ENCODE measurements at places on chromosomes 2 and 18.

- DNase-seq = no peak
Observed at GRCh38 chr18:56999823-57000222, 147.1 kb upstream of the BOD1L2 start.

DNA sequence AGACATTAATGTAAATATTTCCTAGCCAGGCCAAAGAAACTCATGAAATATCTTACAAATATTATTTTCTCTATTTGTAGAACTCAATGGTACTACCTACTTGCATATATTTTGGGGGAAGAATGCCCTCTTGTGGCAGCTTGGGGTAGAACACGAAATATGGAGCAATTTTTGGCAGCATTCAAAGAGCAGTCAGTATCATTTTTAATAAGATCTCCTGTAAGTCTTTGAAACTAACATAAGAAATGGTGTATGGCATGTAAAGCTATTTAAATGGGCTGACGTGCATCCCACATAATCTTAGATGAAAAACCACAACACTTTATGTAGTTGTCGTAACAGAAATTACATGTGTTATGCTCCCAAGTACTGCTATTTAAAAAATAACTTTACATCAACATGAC is 62.3 kb upstream of the CCDC195 start:
- DNase-seq = peak; percentile 87

GRCh38 chr18:25306671-25307070 is 45.3 kb downstream of the ZNF521 start:
- no peak for DNase-seq

DNA sequence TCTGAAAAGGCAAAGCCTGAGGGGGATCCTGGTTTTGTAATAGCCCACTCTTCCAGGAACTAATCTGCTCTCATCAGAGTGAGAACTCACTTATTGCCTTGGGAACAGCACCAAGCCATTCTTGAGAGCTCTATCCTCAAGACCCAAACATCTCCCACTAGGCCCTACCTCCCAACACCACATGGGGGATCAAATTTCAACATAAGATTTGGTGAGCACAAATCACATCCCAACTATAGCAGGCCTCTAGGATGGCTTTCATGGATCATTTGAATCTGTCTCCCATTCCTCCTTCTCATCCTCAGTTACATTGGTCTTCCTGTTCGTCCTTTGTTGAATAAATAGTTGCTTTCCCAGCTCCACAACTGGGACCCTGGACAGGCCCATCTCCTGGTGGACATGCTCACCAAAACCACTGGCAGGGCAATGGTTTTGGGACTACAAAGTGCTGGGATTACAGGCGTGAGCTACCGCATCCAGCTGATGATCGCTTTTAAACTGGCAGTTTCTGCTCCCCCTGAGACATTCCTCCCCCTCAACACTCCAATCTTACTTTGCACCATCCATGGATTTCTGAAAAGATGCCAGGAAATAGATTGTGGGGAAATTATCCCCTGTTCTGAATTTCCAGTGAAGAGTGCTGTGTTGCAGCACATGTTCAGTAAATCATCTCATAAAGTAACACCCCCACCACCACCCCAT is 42.6 kb downstream of the MCFD2 start:
- no peak for DNase-seq

DNA sequence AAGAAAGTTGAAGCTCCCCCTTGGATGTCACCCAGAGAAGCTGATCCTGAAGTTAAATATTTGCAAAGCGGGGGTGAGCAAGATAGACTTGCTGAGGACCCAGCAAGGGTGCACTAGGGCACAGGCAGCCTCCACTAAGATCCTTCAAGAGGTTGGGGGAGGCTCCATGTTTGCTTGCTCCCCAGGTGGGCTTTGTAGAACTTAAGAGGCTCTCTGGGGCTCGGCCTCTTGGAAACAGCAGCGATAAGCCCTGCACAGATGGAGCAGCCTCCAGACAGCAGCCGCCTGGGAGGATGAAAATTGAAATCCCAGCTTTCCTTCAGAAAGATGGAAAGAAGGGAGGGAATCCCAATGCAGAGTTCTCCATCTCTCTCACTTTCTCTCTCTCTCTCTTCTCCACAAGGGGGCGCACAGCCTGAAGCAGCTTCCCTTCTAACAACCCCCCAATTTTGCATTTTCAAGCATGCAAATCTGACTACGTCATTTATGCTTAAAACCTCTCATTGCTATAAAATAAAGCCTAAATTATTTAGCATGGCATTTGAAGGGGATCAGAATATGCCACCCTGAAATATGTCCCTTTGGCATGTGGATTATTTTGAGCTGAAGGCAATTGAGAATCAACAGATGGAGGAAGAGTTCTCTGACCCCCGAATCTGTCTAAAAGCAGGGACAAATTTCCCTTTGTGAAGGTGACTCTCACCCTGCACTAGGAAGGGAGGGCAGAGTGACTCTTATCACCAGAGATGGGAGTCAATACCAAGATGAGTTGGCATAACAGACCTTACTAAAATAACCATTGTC is 185.7 kb upstream of the KLHL29 start:
- peak; percentile 66 for DNase-seq

DNA sequence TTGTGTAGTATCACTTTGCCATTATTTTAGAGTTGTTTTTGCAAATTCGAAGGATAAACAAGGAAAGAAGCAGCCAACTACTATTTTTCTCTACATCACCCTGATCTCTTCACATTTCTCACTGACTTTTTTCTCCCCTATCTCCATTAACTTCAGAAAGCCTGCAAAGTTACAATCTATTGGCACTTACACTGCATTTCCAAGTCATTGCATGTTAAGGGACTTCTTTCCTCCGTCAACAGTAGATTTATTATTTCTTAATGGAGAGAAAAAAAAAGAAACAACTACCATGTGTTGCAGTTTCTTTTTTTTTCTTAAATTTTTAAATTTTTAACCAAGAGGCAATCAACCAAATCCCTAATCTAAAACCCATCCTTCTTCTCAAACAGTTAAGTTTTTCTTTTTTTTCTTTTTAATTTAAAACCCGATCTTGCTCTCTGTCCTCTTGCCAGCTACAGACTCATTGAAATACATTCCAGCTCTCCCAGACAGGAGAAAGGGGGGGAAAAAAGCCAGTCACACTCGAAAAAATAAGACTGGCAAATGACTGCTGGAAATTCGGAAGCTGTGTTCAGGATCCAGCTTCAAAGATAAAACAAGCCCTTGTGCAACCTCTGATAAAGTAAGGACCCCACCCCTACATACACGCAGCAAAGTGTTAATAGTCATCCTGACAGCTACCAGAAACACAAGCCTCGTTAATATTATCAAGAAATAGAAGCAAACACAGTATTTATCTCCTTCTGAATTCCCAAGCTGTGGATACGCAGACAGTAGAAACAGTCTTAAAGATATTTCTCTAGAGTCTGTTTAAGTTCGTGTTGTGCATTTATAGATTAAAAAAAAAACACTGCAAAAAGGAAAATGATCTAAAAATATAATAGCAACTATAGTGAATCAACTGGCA is 1.3 kb downstream of the LRRTM4 start:
- DNase-seq = no peak

DNA sequence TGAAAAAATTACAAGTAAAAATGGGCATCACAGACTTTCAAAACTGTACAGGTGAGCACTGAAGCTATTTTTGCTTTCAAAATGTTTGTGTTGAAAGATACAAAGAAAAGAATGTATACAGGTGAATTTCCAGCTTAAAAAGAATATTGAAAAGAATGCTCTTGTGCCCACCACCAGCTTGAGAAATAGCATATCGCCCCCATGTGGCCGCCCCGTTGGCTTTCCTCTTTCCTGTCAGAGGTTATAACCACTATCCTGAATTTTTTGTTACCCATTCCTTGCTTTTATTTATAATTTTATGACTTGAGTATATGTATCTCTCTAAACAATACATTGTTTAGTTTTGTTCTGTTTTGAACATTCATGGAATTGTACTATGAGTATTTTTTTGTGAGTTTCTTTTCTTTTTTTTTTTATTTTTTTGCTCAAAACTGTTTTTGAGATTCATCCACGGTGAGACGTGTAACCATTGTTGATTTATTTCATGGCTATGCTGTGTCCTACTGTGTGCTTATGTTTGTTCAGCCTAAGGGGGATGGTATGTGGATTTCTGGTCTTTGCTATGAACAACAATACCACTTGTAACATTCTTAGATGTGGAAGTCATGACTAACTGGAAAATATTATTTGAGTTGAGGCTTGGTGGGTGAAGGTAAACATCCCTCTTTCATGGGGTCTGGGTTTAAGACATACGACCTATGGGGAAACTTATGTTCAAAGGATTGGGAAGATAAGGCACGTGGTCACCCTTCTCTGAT is 11.6 kb downstream of the TRPM8 start:
- DNase-seq = peak; percentile 66

GRCh38 chr18:69944436-69944835 is 3.2 kb downstream of the CD226 start:
- peak; percentile 80 for DNase-seq

DNA sequence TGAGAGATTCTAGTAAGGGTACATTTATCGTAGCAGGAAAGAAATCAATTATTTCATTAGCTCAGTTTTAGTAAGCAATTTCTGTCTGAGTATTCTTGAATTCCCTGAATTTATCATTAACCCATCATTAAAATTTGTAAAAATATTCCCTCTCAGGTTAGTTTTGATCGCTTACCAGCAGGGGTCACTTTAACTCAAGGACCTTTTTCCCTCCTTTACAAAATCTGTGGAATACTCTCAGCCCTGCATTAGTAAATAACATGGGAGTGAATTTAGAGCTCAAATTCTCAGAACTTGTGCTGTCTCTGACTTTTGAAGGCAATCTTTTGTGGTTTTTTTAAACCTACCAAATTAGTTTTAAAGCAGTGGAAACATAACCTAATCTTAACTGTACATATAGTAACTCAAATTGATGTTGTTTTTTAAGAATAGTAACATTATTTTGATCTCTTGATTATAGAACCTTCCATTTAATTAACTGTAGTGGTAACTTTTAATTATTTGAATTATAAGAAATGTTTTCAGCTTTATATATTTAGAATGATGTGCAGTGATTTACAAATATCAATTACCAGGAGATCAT is 97.2 kb downstream of the AGPS start:
- DNase-seq = no peak

- DNase-seq = no peak
Observed at GRCh38 chr18:8301427-8302172, 307.6 kb upstream of the RAB12 start.

All from activated CD4-positive, alpha-beta T cell treated with anti-CD3 and anti-CD28 coated beads, Interleukin-2, amount 10 ng/mL, durations not matched to agents 24 days and 14 days (primary cell).